ENCODE measurements at places on chromosomes 6 and 20.

- no peak for DNase-seq
These were observed 14.4 kb downstream of the PPP1R3G start for GRCh38 chr6:5099537-5099936.

DNA sequence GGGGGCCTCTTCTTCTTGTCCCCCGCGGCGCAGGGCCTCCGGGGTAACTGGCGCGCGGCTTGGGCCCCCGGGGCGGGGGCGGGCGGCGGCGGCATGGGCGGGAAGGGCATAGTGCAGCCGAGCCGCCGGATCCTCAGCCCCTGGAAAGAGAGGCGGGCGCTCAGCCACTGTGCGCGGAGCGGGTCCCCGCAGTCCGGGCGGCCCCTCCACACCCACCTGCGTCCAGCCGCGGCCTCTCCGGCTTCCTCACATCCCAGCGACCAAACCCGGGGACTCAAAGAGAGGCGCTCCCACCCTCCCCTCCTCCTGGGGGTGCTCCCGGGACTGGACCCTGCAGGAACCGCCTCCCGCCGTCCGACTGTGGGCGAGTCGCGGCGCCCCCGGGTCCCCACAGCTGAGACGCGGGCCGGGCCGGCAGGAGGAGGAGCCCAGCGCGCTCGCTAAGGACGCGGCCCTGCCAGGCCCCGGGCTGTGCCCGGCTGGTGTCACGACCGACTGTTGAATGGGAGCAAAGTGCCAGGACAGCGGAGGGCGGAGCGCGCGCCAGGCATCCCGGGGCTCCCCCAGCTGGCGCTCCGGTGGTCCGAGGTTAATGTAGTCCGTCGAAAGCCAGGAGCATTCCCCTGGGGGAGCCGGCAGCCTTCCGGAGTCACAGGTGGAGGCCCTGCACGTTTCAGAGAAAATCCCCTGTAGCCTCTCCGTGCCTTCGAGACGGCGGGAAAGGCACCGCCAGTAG is at the start of gene PRR18:
Gene PRR18 (minus strand): TSS at position 360 of the 736 bp plus-strand sequence. CDS start 250 bp downstream, at position 110.
- no peak for DNase-seq

- DNase-seq: no peak
These were observed 2.0 kb downstream of the ATXN1 start for GRCh38 chr6:16759181-16759645.

- peak; percentile 41 for DNase-seq
These were observed 11.9 kb downstream of the CCDC167 start for GRCh38 chr6:37487591-37488380.

DNA sequence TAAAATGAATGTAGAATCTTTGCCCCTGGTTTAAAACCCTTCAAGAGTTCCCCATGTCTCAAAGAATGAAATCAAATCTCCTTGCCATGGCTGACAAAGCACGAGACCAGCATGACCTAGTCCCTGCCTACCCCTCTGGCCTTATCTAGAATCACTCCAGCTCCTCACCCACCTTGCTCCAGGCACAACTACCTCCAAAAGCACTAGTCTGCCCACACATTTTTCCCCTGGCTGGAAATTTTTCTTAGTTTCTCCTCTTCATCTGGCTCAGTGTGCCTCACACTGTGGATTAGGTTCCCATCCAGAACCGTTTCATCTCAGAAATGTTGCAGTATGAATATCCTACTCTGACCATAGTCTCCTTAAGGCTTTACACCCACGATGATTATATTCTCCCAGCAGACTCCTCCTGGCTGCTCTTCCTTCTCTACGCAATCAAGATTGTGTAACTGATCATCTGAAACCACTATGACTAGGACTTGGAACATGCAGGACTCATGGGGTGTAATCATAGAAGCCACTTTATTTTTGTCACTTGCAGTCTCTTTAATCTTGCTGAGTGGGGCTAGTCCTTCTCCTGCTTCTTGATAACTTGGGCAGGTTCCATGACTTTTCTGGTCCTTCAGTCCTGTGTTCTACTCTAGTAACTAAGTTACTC is 7.8 kb upstream of the MRS2 start:
- no peak for DNase-seq

GRCh38 chr6:50965495-50965894 is 146.8 kb downstream of the TFAP2B start:
- no peak for DNase-seq

- DNase-seq: no peak
These were observed 33.6 kb upstream of the CST7 start for GRCh38 chr20:24915440-24915839.

GRCh38 chr20:32829311-32830005 is 9.7 kb downstream of the MAPRE1 start:
- DNase-seq: no peak

GRCh38 chr6:136337121-136337520 is 47.5 kb upstream of the BCLAF1 start:
- DNase-seq: no peak

GRCh38 chr6:37653933-37654565 is 43.6 kb downstream of the MDGA1 start:
- no peak for DNase-seq

- DNase-seq: no peak
These were observed 169.7 kb upstream of the TNFAIP3 start for GRCh38 chr6:137697267-137697938.

DNA sequence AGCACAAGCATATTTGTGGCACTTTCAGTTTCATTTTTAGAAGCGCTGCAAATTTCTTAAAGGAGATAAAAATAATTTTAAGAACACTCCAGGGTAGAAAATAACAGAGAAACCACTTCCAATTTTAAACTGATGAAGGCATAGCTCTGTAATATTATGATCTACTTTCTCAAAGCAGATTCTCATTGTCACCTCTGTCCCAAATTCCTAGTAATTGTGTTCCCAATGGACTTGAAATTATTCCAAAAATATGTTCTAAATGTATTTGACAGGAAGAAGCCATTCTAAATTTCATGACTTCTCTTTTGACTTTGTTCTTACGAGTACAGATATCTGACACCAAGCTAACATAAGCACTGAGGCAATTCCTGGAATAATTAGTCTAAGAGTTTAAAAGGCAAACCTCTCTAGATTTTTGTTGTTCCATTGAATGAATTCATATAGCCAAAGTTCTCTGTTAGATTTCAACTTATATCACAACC is 140.2 kb upstream of the CARMIL1 start:
- DNase-seq: no peak

- DNase-seq: peak; percentile 68
These were observed 23.8 kb upstream of the SAMHD1 start for GRCh38 chr20:36975099-36975818.

GRCh38 chr20:39298571-39299506 is 336.7 kb downstream of the DHX35 start:
- DNase-seq: no peak

DNA sequence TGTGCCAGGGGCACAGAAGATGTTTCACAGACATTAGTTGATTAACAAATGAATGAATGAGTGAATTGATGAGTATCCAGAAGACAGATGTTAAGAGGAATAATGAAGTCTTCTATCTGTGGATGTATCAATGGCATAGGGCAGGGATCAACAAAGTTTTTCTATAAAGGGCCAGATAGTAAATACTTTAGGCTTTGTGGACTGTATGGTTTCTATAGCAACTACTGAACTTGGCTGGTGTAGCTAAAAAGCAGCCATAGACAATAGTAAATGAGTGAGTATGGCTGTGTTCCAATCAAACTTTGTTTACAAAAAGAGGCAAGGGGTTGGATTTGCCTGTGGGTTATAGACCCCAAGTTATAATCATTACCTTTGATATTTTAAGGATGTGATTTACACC is 144.0 kb downstream of the PRL start:
- DNase-seq: no peak

Data from hematopoietic multipotent progenitor cell (in vitro differentiated cells).